ENCODE measurements at places on chromosomes 12 and 14.

- DNase-seq, result no peak
These were observed 11.2 kb upstream of the MAP1LC3B2 start for GRCh38 chr12:116547955-116548501.

GRCh38 chr12:62866451-62867082, 68.4 kb downstream of the PPM1H start:
- DNase-seq, result no peak

DNA sequence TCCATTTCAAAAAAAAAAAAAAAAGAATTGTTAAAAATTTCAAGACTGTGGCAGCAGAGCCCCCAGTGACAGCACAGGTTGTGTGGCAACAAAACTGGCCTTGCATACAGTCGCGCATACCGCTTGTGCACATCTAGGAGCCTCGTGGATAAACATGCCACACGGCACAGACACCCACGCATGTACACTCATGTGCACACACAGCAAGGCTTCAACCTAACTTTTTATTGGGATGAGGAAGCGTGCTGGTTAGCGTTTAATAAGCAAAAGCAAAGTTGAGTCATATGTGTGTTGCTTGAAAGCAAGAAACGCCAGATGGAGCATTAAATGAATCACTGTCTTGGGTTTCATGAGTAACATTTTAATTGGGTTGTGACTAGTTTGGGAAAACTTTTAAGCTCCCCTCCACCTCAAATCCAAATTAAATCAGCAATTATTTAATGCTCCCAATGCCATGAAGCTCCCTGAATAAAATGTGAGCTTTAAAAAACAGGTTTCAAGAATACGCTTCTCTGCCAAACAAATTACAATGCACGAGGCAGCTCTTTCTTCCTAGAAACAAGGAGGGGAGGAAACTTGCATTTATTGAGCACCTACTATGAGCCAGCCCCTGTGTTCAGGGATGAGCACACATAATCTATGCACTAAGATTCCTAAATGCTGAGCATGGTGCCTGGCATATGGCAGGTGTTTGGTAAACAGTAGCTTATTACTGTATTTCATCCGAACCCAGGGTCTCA, 35.7 kb upstream of the EML1 start:
- no peak for DNase-seq

- DNase-seq, result no peak
These were observed 354.4 kb downstream of the MED13L start for GRCh38 chr12:115922952-115923564.

GRCh38 chr14:64401949-64402348, 13.8 kb downstream of the MTHFD1 start:
- no peak for DNase-seq

DNA sequence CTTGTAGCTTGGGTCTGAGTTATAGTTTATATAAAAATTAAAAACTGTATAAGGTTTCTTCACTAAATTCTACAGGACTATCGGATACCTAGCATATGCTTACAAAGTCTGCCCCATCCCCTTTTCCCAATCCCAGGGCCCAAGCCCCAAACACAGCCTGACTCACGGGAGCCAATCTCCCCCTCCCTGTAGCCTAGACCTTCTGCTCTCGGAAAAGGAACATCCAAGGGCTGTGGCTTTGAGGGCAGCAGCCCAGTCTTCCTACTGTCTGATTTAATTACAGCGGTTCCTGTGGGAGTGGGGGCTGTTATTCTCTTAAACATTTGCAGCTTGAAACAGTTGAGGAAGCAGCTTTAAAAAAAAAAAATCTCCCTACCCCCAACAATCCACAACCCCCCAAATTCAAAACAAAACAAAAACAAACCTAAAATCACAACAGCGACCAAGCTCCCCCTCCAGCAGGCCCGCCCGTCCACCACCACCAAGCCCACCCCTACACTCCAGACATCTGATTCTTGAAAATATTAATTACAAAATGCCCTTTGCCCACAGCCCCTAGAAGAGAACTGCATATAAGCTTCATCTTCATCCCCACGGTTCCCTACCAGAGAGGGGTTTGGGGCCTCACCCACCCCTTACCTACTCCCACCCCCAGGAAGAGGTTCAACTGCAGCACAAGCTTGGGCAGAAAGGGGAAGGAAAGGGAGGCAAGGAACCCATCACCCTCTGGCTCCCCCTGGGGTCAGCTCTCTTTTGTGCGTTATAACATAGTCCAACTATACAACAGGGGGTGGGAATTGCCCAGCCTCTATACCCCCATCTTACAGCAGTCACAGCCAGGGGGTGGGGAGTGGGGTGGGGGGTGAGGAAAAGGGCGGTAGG, 1.1 kb upstream of the PRKAG1 start:
- no peak for DNase-seq

- DNase-seq, result no peak
These were observed 2.8 kb downstream of the MBIP start for GRCh38 chr14:36317650-36318049.

DNA sequence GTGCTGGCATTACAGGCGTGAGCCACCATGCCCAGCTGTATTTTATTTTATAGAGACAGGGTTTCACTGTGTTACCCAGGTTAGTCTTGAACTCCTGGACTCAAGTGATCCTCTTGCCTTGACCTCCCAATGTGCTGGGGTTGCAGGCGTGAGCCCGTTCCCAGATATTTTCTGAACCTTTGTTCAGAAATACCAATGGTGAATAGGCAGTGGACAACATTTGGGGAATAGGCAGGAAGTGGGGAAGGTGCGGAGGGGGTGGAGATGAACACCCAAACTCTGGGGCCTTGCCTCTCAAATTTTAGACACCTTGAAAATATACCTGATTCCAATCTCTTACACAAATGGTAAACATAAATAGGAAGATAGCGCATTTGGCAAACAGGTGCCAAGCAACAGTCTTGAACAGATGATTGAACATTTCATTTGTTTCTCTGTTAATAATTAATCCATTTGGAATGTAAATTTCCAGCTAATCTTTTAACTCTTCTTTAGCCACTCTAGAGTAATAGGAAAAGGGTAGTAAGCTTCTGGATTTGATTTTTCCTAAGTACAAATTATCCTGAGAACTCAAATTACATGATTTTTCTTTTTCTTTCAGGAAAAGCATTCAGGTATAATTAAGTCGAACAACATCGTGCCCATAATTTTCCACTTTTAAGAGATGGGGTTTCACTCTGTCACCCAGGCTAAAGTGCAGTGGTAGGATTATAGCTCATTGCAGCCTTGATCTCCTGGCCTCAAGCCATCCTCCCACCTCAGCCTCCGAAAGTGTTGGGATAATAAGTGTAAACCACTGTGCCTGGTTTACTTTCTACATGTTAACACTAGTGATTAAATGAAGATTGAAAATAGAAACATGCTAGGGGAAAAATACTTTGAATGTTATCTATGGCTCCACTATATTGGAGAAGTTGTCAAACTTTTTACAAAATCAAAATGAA, 22.9 kb upstream of the RNF34 start:
- no peak for DNase-seq

DNA sequence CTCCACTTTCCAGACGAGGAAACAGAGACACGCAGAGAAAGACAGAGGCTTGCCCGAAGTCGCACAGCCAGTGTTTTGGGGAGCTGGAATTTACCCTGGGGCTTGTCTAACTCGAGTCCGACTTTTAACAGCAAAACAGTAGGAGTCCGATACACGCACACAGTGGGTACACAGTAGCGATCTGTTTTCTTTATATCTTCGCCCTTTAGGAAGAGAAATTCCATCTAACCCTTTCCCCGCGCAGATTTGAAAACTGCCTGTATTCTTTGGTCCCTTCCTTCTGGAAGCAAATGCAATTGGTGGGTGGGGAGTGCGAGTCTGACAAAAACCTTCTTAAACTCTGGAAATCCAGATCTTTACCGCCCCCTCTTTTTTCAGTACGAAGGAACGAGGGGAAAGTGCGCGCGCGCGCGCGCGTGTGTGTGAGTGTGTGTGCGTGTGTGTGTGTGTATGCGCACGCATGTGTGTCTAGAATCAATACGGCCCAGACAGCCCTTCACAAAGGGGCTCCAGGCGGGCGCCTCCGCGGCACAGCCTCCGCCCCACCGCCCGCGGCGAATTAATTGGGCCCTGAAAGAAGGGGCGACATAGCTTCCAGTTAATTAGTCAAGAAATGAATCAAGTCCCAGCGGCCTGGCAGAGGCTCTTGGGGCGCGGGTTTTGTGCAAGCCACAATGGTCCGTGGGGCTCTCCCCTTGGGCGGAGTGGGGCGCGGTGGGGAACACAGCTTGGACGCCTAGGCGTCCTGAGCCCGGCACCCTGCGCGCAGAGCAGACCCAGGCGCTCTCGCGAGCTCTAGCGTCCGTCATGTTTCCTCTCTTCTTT, 14.0 kb upstream of the TBX3 start:
- DNase-seq, result no peak

- no peak for DNase-seq
These were observed 10.4 kb upstream of the ITPK1 start for GRCh38 chr14:93126111-93126510.

- DNase-seq, result no peak
These were observed 227.7 kb upstream of the CRY1 start for GRCh38 chr12:107320929-107321631.

DNA sequence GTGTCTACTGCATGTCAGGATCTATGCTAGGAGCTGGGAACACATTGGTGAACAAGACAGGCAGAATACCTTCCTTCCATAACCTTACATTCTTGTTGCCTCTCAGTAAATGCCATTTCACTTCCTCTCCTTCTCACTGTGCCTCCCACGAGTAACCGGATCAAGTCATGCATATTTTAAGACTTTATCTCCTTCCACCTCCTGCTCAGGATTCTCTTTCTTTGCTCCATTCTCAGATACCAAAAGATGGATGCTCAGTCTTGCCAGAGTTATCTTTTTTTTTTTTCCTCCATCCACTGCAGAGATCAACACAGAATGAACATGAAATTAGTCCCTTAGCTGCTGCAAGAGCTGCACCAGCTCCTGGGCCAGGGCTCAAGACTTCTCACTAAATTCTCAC, 20.0 kb upstream of the APPL2 start:
- no peak for DNase-seq

GRCh38 chr12:55703288-55703687, 4.4 kb downstream of the ITGA7 start:
- DNase-seq, result no peak

GRCh38 chr12:82474798-82475184, 116.5 kb downstream of the METTL25 start:
- no peak for DNase-seq

DNA sequence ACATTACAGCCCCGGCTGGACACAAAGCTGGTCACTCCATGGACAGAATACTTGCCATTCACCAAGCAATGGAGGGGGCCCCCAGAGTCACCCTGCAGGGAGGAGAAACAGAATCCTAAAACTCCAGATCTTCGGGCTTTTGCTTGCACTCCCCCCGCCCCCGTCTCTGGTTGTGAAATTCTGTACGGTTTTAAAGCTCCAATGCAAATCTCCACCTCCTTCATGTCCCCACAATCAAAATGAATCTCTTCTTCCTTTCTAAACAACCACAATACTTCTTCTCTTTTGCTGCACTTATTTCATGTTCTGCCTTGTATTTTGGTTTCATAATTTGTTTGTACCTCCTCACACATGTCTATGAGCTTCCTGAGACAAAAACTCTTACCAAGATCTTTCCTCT, 5.8 kb upstream of the BIN2 start:
- no peak for DNase-seq

GRCh38 chr12:87185367-87185766, 843.8 kb downstream of the C12orf50 start:
- DNase-seq, result no peak

GRCh38 chr12:84507956-84508850, 404.4 kb downstream of the SLC6A15 start:
- DNase-seq, result no peak

DNA sequence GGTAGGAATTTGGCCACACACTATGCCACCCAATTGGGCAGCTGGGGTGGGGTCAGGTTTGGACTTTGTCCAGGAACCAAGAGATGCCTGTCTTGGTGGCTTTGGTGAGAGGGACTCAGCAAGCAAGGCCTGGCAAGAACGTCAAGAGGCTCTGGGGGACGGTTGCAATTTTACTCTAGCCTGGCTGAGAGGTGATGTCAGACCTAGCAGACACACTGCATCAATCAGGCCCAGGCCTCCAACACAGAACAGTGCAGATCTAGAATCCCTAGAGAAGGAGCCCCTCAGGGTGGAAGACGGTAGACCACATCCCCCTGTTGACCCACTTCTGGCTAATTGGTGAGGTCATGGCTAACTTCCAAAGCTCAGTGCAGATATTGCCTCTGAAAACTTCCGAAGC, 1.6 kb upstream of the UNC119B start:
- DNase-seq, result no peak

DNA sequence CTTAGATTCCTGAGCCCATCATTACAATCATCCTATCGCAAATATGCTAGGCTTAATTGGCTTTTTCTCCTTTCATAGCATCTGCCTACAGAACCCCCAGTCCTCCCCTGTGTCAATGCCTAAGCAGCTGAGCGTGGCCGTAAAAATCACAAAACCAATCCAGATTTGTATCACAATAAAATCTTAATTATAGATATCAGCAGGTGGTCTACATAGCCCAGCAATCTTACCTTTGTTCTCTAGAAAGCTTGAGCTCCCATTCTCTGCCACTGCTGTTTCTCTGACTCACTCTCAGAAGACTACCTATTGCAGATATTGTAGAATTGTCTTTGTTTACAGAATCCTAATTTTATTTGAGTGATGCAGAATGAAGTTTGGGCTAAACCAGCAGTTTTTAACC, 37.9 kb upstream of the PPM1A start:
- DNase-seq, result no peak

DNA sequence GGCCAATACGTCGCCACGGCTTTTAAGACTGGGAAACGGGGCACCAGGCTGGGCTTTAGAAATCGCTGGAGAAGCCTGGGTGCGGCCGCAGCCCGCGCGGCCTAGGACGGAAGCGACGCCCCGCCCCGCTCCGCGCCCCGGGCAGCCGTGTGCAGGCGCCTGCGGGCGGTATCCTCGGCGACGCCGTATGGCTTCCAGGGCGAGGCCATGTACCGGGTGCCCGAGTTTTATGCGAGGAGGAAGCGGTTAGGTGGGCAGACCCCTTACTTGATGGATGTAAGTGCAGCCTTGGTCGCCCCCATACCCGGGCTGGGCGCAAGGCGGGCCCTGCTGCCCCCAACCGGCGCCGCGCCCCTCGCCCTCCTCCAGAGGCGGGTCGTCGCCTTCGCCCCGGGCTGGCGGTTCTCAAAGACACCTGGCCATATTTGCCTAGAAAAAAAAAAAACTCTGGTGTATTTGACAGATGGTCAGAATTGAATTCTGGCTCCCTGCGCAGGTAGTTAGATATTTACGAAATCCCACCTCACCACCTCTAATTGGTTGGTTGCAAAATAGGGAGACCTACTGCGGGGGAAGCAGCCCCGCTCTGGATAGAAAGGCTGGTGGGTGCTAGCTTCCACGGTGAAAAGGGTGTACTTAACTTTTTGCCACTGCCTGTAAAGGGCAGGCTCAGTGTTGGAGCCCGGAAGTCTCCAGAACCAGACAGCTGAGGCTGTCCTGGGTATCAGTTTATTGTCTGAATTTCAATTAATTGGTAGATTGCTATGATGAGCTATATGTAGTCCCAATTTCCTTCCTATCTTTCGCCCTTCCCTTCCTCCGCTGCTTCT, at the start of gene PPP1R36:
Gene PPP1R36, plus strand, starts transcription at position 171 of the 830 bp plus-strand sequence. Its CDS starts 37 bp downstream, at position 208.
- DNase-seq, result no peak

DNA sequence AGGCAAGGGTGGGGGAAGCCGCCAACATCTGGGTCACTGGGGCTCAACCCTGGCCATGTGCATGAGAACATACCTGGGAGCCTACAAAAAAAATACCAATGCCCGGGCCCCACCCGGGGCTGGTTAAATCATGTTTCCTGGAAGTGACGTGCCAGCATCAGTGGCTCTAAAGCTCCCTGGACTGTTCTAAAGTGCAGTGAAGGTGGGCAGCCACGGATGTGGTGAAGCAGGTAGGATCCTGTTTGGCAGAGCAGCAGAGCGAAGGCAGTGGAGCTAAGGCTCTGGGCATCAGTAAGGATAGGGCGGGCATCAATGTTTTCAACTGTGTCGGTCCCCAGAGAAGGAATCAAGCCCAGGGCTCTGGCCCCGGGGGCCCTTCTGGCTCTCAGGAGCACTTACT, 525 bp upstream of the GPR68 start:
- DNase-seq, result no peak

All from stimulated activated CD4-positive, alpha-beta T cell treated with anti-CD3 and anti-CD28 coated beads, Interleukin-1b, Interleukin-23, amount 100 ng/mL, for 24 hours (primary cell).